ENCODE measurements at places on chromosomes 5 and 9. TPM values are rescaled to one million over a fixed set of nuclear protein-coding genes. Genes with fewer than 3 reads are reported as not detected.
A peak's percentile ranks its signal among the peaks of the same experiment; 100 is the strongest.

- DNase-seq: no peak
These were observed 182.9 kb upstream of the MEF2C start for GRCh38 chr5:89065919-89066318.

GRCh38 chr5:83029-83428, 8.9 kb upstream of the PLEKHG4B start:
- DNase-seq: no peak

The TRIM36 gene
- total RNA-seq: 0.15 TPM

The MCTP1 gene
- total RNA-seq: 0.51 TPM

The SLC35D2 gene
- total RNA-seq: 8.3 TPM

DNA sequence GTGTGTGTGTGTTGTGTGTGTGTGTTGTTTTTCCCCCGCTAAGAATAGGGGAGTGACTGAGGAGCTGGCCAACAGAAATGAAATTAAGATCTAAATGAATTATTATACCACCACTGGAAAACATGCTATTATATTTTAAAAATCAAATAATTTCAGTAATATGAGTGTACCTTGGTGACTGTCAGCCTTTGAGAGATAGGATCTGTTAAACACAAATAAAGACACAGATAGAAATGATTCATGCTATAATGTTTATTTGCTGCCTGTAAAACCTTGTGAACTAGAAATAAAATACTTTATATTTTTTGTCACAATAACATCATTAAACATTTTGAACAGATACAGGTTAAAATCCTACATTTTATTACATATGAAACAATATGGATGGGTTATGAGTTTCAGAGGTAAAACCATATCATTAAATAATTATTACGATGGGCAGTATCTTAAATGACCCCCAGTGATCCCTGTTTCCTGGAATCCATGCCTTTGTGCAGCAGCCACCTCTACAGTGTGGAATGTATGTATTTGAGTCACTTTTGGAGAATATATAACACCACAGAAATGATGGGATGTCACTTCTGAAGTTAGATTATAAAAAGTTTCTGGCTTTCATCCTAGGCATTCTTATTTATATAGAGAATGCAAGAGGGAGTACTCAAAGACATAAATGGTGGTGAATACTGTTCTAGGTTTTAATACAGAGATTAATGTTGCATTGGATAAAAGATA, 617.2 kb downstream of the CDH18 start:
- no peak for DNase-seq

The CDC26 gene
- 56.5 TPM for total RNA-seq

- peak; percentile 14 for DNase-seq
These were observed 287.3 kb downstream of the EBF1 start for GRCh38 chr5:158812408-158812807.

The SLC45A2 gene
- not detected for total RNA-seq

The STC2 gene
- 2.4 TPM for total RNA-seq

DNA sequence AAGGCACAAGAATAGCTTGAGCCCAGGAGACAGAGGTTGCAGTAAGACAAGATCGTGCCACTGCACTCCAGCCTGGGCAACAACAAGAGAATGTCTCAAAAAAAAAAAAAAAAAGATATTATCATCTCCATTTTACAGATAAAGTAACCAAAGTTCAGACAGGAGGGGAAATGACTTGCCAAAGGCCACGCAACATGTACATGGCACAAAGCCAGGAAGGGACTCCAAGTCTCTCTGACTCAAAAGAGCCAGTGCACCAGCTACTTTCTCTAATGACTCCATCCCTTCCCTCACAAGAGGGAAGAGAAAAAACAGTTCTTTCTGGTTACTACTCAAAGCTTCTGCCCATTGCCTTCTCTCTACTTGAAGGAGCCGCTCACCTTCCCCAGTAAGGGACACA, 34.1 kb downstream of the SIL1 start:
- DNase-seq: no peak

The SLC25A2 gene
- 0.35 TPM for total RNA-seq
